H9 (cell line): ENCODE measurements at places on chromosomes 1 and 21. TPM values are rescaled to one million over a fixed set of nuclear protein-coding genes. Genes with fewer than 3 reads are reported as not detected.
A peak's percentile ranks its signal among the peaks of the same experiment; 100 is the strongest.

DNA sequence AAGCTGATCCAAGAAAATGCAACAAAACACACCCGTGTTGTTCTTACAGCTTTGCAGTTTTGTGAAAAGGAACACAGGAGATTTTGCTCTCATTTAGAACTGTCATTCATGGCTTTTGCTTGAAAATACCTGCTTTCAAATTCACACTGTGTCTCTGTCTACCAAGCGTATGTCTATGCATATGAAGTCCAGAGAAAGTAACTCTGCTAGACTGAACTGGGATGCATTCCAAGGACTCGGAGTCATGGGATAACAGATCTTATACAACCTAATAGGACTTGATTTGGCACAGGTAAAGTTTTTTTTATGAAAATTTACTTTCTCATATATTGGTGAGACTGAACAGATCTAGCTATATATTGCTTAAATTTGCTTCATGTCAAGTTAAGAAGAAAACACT, 102.4 kb downstream of the PTGER3 start:
- DNase-seq: no peak
- no peak overlapping the region for H3K4me3 ChIP-seq
- H3K36me3 ChIP-seq: peaks cover 2% of the 10 kb centered on the region
- H3K4me1 ChIP-seq: no peaks in the 10 kb centered on the region

GRCh38 chr1:28966617-28967016, 52.2 kb downstream of the EPB41 start:
- no peak overlapping the region for H3K4me3 ChIP-seq
- no peaks in the 10 kb centered on the region for H3K4me1 ChIP-seq
- no peaks in the 10 kb centered on the region for H3K36me3 ChIP-seq
- H3K27ac ChIP-seq: no peak overlapping the region

- no peak overlapping the region for H3K4me3 ChIP-seq
- no peak for DNase-seq
- peaks cover 21% of the 10 kb centered on the region for H3K36me3 ChIP-seq
- H3K27ac ChIP-seq: no peak overlapping the region
Observed at GRCh38 chr1:28395181-28395580, 25.6 kb downstream of the PHACTR4 start.

- peaks cover 8% of the 10 kb centered on the region for H3K4me1 ChIP-seq
- no peaks in the 10 kb centered on the region for H3K27me3 ChIP-seq
- DNase-seq: no peak
- peak overlapping the region; percentile 99 for H3K27ac ChIP-seq
- H3K36me3 ChIP-seq: no peaks in the 10 kb centered on the region; the same call in 2 of the 3 replicates
Observed at GRCh38 chr1:75074831-75075395, 59.3 kb upstream of the LHX8 start.

GRCh38 chr1:181077576-181078242, 10.8 kb upstream of the IER5 start:
- no peak overlapping the region for H3K27ac ChIP-seq
- H3K4me3 ChIP-seq: no peak overlapping the region
- H3K4me1 ChIP-seq: peaks cover 2% of the 10 kb centered on the region; the same call in 1 of the 2 replicates

PTGER3 gene
- 0.26 TPM in 2 replicates for total RNA-seq

- H3K4me3 ChIP-seq: no peak overlapping the region
- no peaks in the 10 kb centered on the region for H3K4me1 ChIP-seq
- H3K36me3 ChIP-seq: peaks cover 91% of the 10 kb centered on the region
Observed at GRCh38 chr1:233197940-233198339, 97.6 kb downstream of the PCNX2 start.
